NCI-H510A (cell line): ENCODE measurements at places on chromosomes 3 and 15.

GRCh38 chr3:136658946-136659682, 93.1 kb downstream of the STAG1 start:
- no peak for DNase-seq

GRCh38 chr3:45031531-45031930, 5.4 kb downstream of the CLEC3B start:
- DNase-seq, result no peak

GRCh38 chr3:43035801-43036365, 56.8 kb downstream of the GASK1A start:
- no peak for DNase-seq

DNA sequence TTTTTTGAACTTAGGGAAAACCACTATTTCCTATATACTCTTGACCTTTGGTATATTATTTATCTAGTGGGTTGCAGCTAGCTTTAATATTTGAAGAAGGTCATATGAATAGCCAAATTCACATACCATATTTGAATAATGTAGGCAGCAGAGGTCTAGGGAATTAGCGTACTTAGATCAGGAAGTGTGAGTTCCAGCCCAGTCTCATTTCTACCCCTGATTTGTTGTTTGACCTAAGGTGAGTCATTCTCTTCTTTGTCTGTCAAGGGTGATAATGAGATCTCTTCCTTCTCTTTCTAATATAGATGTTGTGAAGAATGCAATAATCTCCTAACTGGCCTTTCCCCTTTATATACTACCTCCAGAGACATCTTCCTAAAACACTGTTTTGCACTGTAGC, 36.6 kb upstream of the ZPLD1 start:
- DNase-seq, result no peak

DNA sequence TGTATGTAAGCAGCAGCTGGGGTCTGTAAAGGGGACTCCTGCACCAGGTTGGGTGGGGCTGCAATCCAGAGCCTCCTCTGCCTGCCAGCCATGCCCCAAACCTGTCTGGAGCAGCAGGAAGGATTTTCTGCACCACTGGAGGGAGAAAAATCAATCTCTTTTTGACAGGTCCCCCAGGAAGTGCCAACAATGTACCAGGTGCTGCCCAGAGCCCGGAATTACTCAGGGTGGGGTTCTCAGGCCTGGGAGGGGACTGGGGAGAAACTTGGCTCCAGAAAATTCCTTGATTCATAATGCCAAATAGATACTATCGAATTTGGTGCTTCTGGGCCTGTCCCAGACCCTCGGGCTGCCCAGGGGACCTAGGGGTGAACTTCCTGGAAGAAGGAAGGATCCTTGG, 52.6 kb downstream of the WNT7A start:
- no peak for DNase-seq

DNA sequence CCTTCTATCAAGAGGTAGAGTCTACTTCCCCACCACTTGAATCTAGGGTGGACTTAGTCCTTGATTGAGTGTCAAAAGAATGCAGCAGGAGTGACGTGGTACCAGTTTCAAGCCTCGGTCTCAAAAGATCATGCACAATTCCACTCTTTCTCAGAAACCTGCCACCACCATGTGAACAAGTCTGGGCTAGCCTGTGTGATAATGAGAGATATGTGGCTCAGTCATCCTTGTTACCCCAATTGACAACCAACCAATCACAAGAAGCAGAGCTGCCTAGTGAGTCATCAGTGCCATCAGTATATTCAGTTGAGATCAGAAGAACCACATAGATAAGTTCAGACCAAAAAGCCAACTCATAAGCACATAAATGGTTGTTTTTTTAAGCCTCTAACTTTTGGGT, 374.5 kb downstream of the IL20RB start:
- DNase-seq, result no peak

- no peak for DNase-seq
Measured at GRCh38 chr3:33041909-33042308, 55.0 kb downstream of the GLB1 start.

GRCh38 chr3:36560685-36561084, 180.4 kb downstream of the STAC start:
- DNase-seq, result no peak

DNA sequence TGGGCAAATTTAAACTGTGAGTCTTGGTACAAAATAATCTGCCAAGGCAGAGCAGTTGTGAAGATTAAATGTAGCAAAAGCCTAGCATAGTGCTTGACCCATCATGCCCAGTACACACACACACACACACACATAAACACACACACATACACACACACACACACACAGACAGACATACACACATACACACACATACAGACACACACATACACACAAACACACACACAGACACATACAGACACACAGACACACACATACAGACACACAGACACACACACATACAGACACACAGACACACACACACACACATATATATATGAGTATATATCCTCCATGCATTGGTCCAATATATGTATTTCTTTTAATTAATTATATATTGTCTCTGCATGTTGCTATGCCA, 328.8 kb upstream of the DNAJC19 start:
- DNase-seq, result no peak

DNA sequence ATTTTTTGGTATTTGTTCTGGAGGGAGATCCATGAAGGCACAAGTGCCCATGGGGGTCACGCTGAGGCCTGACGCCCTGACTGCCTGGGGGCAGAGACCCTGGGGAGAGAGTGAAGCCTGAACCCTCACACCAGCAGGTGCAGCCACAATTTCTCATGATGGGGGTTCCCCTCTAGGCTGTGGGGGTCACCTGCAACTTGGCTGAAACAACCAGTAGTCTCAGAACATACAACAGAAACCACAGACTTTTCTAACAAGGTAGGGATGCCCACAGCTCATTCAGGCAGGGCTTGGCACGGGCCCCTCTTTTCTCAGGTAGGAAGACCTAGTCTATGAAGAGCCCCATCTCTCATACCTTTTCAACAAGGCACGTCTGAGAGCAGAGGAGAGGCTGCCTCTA, 245.1 kb downstream of the ADAMTS17 start:
- no peak for DNase-seq

DNA sequence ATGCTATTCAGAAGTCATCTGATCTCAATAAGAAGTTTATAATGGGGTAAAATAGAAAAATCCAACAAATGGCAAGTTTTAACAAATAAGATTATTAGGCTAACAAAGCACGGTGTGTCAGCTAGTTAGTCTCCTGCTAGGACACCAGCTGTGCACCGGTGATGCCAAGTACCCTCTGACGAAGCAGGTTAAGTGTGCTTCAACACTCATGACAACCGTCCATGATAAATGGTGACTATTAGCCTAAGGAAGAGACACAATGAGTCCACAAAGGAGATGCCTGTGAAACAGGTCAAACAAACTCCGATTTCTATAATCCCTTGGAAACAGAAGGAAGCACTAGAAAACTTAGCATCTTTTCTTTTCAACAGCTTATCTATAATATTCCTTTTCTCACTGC, 36.5 kb downstream of the ATP13A3 start:
- peak; percentile 73 for DNase-seq

DNA sequence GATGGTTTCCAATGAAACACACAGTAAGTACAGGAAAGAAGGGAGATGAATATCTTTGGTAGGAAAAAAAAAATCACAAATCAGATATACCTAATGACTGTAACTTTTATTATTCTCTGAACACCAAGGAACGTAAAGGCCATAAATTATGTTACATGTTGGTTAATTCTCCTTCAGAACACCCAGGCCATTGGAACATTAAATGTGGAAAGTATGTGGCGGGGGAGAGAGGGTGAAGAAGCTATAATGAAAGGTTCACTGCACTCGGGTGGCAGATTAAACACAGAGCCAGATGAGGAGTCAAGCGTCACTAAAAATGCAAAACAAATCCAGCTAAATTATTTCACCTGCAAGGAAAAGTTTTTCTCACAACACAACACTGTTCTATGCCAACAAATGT, 193.8 kb downstream of the FHIT start:
- no peak for DNase-seq

- no peak for DNase-seq
Measured at GRCh38 chr15:79352206-79352605, 41.3 kb downstream of the TMED3 start.

DNA sequence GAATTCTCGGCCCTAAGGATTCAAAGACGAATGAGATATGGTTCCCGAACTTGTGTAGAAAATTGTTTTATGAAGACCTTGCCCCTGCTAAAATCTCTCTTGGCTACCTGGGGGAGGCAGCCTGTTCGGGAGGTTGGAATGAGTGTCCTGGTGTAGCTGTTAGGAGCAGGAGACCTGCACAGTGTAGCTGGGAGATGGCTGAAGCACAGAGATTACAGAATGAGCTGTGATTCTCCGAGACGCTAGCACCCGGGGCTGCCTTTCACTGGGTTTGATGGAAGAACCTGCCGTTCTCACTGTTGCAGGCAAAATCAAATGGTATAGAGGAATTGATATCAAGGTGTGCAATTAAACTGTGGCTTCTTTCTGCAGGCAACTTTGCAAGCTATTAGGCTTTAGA, 68.0 kb downstream of the TRAK1 start:
- no peak for DNase-seq

- DNase-seq, result no peak
Measured at GRCh38 chr3:45499529-45499928, 95.0 kb upstream of the LIMD1 start.

GRCh38 chr3:17030438-17030837, 145.7 kb downstream of the PLCL2 start:
- no peak for DNase-seq

DNA sequence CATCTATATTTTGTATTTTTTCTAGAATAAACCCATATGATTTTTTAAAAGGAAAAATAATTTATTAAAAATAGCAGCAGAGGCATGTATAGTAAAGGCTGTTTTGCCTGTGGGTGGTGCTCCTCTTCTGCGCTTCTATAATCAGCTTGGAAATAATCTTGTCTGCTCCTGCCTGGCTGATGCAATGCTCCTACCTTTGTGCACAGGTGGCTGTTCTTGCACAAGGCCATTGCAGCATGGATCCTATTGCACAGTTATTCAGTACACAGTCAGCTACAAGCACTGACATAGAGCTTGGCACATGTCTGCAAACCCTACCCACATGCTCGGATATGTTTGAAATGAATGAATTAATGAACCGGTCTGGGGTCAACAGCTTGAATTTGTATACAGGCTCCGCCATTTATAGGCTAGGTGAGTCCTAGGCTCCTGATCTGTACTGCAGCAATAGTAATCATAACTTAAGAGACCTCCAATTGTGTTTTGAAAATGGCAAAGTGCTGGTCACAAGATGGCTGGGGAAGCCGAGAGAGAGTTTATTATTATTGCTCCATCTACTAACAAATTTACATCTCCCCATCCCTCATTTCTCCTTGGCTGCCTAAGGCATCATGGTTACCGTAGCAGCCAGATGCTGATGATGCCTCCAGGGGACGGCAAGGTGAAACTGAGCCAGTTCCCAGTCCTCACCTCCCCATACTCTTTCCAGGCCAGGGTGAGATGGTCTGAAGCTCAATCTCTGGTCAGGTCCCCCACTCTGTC, 532 bp upstream of the RTP1 start:
- no peak for DNase-seq
